ENCODE measurements at places on chromosomes 4 and X. TPM values are rescaled to one million over a fixed set of nuclear protein-coding genes. Genes with fewer than 3 reads are reported as not detected.

The LUZP4 gene
- total RNA-seq, result not detected

DNA sequence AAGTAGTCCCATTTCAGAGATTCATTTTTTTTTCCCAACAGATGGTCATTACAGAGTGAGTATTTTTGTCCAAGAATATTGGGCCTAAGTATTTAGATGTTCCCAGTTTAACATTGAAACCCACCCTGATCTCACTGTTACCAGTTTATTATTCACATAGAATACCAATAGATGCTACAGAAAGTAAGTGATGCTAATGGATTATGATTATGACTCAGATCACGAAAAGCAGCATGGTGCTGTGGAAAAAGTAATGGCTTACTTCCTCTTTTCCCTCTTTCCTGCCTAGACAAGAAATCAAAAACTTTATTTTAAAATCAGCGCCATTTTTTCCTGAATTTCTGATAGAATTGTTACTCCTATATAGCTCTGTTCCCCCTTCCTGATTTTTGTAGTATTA is 51.9 kb downstream of the GSPT2 start:
- DNase-seq, result no peak

DNA sequence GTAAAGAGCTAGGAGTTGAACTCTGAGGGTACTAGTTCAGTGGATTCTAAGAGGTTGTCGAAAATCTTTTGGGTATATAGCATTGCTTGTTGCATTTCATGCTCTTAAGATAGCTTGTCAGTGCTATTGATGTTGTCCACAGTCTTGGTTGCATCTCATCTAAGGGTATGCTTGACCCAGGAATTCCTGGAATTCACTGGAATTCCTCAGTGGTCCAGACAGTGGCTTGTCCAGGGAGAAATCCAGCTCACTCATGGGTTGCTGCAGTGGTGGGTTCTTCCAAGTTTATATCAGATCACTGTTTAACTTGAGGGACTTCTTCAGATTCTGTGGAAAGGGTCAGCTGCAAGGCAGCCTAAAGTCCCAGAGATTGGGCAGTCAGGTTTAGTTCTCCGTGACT is 29.8 kb upstream of the SMARCAD1 start:
- no peak for DNase-seq

The FGFR3 gene
- total RNA-seq, result 21.4 TPM

The FGB gene
- total RNA-seq, result not detected

The TCP11X2 gene
- 0.39 TPM for total RNA-seq

- DNase-seq, result no peak
Measured at GRCh38 chrX:148755111-148755510, 254.7 kb downstream of the AFF2 start.

DNA sequence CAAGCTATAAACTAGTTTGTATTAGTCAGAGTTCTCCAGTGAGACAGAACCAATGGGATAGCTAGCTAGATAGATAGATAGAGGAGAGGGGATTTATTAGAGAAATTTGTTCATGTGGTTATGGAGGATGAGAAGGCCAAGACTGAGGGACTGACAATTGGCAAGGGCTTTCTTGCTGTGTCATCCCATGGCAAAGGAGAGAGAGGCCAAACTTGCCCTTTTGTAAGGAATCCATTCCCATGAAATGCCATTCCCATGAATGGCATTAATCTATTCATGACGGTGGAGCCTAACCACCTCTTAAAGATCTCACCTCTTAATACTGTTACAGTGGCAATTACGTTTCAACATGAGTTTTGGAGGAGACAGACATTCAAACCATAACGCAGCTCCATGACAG is 58.1 kb downstream of the LINC00632 start:
- DNase-seq, result no peak

DNA sequence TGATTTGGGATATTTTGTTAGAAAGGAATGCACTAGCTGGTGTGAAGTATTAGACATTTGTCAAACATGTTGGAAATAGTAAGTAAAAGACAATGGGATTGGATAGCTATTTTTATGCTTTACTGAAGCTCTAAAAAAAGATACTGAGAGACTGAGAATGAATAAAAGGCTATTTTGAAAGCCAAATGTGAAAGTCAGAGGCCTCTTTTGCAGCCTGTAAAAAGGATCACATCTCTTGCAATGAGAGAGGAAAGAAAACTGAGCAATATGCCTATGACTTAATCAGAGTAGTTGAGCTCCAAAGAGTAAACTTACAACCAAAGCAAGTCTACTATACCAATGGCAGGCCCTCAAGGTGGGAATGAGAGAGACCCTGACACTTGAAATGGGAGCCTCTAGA is 212.6 kb upstream of the LCORL start:
- no peak for DNase-seq

DNA sequence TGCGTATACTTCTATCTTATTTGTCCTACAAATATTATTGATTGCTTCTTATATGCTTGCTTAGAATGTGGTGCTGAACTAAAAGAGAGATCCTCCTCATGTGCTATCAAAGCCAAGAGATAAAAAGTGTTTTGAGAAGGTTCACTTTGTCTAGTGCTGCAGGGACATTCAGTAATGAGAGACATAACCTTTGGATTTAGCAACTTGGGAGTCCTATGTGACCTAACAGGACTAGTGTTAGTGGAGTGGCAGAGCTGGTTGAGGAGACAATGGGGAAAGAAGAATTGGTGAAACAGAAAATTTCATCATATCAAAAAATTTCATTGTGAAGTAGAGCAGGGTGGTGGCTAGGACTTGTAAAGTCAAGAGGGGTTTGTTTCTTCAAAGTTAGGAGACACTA is 117.0 kb downstream of the RAPGEF2 start:
- DNase-seq, result no peak

The ZIC3 gene
- total RNA-seq, result not detected

DNA sequence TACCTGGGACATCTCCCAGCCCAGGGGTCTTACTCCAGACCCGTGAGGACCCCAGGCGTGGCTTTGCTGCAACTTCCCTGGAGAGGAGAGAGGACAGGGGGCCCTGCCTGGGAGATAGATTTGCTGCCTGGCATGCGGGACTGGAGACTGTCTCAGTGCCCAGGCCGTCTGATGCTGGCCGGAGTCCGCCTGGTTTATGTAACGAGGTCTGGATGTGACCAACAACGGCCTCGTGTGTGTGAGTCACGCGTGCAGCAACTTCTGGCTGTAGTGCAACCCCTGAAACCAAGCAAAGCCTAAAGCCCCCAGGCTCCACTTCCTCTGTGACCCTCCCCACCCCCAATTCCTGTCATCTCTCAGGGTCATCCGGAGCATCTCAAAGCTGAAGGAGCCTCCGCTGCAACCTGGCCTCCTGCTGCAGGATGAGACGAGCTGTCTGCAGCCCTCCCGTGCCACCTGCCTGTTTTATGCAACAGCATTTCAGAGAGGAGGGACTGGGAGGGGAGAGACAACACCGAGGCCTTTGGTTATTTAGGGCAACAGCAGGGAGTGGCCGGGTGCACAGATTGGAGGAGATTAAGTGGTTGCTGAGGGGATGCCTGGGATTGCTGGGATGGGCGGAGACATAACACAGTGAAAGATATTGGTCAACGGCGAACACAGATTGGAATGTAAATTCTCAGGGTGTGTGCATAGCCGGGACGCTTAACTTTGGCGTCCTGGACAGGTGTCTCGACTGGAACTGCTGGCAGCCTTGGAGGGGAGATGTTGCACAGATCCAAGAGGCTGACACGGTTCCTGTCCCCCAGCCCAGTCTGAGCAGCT is 16.0 kb downstream of the XG start:
- DNase-seq, result peak; percentile 64

- DNase-seq, result no peak
Measured at GRCh38 chr4:150343796-150344195, 238.2 kb upstream of the MAB21L2 start.

The MAGEA2B gene
- total RNA-seq, result not detected

DNA sequence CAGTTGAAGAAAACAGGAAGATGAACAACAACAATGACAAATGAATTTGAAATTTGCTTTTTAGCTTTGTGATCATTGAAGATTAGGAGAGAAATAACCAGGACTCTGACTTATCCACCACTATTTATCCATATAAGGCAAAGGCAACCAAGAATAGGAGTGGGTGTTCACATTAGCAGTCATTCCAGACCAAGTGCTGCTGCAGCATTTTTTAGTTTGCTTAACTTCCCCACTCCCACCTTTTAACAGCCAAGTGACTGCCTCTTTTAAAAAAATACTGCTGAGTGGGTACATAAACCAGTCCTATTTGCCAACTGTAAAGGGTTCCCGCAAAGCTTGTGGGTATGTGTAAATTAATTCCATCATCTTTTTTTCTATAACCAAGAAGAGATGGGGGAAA is 230.9 kb downstream of the IQCM start:
- no peak for DNase-seq

The EFNB1 gene
- total RNA-seq, result 17.8 TPM

GRCh38 chr4:4539481-4539880 is 2.4 kb downstream of the STX18 start:
- DNase-seq, result no peak

DNA sequence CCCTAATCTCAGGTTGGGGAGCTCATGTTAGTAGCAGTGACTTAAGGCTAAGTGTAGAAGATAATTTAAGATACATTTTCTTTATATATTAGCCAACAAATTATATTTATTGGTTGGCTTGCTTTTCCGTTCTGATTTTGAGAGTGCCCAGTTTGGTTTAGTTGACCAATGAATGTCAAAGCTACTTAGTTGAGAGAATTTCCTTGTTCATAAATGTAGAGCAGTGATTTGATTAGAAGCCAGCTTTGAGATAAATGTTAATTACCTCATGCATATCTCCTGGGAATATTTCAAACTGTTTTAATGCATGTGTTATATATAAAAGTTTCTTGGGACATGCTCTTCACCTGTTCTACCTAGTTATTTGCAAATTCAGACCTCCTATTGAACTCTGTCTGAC is 44.3 kb downstream of the SPATA18 start:
- no peak for DNase-seq

GRCh38 chrX:67544281-67545035 is 637 bp downstream of the AR start:
- DNase-seq, result no peak

GRCh38 chrX:78527818-78528217 is 131.3 kb downstream of the RTL3 start:
- DNase-seq, result no peak

GRCh38 chr4:55763996-55764395 is 55.6 kb upstream of the EXOC1L start:
- DNase-seq, result no peak

DNA sequence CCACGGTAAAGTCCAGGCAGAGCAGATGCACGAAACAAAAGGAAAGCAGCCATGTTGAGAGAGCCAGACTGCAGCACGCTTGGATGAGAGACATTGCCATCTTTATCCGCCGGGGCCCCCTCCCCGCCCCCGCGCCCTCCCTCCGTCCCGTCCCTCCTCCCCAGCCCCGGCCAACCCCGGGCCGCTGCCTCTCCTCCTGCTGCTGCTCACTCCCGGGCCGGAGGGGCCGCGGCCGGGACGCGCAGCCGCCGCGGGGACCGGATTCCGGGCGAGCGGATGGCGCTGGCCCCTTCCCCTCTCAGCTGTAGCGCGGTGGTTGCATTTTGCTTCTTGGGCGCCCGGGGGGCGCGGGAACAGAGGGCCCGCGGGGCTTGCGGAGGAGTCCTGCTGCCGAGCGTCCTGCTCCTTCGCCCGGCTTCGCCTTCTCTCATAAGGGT is 542 bp downstream of the RNF150 start:
- no peak for DNase-seq

DNA sequence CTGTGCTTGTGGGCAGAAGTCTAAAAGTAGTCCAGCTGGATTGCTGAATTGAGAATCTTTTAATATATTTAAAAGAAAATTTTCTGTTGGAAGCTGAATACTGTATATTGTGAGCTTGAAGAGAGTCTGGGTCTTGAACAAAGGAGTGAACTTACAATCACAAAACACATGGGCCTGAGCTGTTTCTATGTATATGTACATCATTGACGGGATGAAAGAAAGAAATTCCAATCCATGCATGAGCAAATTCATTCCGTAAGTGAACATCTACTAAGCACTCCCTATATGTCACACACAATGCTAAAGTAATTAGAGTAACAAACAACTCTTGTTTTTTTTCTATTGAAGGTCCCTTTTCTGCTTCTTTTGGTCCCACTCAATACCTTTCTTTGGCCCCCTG is 331.0 kb downstream of the HS3ST1 start:
- no peak for DNase-seq

- DNase-seq, result no peak
Measured at GRCh38 chrX:136487647-136488046, at the start of gene BRS3. BRS3 (plus strand) TSS chrX:136487947; CDS start chrX:136488115, 168 bp downstream.

- no peak for DNase-seq
Measured at GRCh38 chrX:129726307-129727111, 12.3 kb upstream of the XPNPEP2 start.

DNA sequence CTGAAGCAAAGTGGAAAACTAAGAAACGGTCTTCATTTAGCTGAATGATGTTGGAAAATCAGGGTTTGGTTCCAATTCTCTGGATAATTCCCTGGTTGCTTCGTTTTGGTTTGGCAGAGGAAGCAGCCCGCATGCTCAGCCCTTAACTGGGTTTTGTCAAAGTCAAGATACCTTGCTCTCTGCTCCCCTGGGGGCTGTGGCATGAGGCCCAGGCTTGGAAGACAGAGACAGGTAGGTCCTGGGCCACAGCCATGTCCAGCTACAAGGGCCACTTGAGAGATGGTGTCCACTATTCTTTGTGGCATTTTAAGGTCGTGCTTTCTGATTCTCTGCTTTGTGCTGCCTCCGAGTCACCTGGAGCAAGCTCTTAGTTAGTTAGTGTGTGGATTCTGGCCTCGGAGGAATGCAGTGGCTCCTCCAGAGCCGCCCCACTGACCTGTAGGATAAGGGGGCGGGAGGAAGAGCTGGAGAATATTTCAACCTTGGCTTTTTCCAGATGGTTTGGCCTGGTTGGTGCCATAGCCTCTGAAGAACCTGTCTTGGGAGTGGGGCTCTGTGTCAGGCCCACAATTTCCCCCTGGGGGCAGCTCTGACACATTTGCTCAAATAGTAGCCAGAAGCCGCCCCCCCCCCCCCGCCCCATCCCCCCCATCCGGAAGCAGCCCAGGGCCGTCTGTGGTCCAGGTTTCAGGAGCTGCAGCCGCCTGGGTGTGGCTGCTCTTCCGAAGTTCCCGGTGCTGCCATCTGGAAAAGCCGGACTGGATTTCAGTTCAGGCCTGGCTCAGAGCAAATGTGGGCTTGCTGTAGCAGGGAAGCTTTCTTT is 147.1 kb downstream of the NHS start:
- DNase-seq, result no peak

The KLKB1 gene
- 0.89 TPM for total RNA-seq

DNA sequence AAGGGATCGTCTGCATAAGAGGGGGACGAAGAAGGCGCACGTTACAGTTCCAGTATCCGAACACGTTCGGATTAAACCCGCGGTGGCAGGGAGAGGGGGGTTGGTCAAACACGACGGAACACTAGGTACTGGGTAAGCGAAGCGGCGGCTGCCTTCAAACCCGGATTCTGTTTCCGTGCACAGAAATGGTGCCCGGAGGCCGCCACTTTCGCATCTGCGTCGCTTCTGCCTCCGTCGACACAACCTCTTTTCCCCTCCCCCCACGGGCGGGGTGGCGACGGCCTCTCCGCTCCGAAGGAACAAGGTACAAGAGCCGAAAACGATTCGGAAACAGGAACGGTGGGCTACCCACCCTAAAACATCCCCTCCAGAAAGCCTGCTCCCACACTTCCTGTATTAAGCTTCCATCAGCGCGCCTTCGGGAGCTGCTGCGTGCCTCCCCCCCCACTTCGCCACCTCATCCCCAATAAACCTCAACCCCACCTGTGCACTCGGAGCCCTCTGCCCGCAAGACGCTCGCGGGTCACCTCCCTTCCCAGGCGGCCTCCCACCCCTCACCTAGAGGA is 667 bp downstream of the G3BP2 start:
- peak; percentile 91 for DNase-seq

The CHIC2 gene
- 46.1 TPM for total RNA-seq

- no peak for DNase-seq
Measured at GRCh38 chr4:139227729-139228404, 50.8 kb upstream of the ELF2 start.

Measured in upper lobe of left lung (tissue), 6 donors.